SK-MEL-5 (cell line): ENCODE measurements at places on chromosomes 16 and 17.

DNA sequence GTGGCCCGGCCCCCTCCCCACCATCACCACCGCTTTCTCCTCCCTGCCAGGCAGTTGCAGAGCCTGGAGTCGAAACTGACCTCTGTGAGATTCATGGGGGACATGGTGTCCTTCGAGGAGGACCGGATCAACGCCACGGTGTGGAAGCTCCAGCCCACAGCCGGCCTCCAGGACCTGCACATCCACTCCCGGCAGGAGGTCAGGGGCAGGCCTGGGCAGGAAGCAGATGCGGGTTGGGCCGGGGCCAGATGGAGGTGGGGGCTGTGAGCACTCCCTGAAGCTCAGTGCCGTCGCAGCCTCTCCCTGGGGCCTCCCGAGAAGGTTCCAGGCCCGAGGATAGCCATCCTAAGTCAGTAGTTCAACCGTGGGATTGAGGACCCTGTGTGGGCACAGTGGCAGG, 14.2 kb upstream of the ADGRG3 start:
- no peak for DNase-seq

DNA sequence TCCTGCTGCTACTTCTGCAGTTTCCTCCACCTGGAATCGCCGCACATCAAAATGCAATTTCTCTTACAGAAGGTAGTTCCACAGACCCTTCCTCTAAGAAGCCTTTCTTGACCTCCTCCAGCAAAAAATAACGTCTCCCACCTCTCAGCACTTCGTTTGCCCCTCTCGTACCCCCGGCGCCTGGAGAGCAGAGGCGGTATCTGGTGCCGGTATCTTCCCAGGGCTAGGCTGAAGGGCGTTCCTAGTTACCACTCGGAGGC, 482 bp downstream of the DCTPP1 start:
- no peak for DNase-seq

DNA sequence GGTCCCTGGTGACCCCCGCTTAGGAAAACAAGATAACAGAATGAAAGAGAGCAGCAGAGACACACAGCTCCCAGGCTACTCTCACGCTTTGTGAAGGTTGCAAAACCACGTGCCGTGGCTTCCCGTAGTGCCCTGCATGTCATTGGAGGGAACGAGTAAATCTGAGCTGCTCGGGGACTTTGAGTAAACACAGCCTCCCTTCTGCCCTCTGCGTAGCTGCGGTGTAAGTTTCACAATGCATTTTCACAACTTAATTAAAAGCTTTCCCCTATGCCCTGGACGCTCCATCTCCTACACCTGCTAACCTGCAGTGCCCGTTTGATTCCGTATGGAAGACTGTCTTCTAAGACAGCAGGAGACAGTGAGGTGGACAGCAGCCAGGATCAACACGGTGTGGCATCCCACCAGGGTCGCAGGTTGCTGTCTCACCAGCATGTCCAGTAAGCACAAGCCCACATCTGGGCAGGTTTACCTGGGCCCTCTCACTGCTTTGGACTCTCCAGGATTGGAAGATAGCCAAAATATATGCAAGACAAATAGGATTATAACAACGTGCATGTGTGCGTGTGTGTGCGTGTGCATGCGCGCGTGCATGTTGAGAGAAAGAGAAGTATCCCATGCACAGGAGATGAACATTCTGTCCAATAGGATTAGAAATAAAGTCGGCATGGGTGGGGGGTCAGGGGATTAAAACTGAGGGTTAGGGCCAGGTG, 116.4 kb upstream of the RCVRN start:
- DNase-seq, result no peak

DNA sequence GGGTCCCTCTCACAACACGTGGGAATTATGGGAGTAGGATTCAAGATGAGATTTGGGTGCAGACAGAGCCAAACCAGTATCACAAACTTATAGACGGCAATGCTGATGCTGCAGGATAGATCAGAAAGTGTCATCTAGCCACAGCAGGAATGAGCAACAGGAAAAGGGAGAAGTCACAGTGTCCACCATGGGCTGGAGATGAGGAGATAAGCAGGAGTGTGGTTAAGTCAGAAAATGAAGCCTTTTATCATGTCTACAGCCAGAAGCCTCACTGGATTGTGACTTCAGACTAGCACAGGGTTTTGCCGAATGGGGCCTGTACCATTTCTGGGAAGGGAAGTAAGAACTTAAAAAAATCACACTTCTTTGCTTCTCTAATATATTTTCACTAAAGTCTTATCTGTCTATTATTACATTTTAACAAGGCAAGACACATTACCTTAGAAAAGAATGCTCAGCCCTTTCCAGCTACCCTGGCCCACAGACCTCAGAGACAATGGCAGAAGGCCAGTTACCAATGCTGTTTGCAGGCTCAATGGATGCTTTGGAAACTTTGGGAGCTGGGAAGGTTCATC, 490.2 kb upstream of the SALL1 start:
- DNase-seq, result no peak

DNA sequence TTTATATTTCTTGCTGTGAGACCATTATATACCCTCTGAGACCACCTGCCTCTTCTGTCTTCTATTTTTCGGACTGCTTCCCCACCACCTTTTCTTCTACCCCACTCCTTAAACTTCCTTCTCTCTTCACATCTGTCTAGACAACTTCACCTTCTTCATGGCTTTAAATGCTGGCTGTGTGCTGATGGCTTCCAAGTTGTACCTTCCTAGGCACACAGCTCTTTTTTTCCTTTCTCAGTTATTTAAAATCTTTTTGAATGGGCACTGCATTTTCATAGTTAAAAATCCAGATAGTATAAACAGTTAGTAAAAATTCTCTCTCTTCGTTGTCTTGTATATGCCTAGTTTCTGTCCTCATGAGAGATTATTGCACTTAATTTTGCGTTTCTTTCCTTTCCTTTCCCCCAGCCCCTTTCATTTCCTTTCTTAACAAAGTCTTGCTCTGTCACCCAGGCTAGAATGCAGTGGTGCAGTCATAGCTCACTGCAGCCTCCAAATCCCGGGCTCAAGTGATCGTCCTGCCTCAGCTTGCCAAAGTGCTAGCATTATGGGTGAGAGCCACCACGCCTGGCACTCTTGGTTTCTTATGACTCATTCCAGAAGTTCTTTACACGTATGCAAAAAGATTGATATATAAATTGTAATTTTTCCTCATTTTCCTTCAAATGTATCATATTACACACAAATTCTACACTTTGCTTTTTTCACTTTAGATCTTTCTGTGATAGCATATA, 114.3 kb downstream of the NPIPB5 start:
- DNase-seq, result no peak

DNA sequence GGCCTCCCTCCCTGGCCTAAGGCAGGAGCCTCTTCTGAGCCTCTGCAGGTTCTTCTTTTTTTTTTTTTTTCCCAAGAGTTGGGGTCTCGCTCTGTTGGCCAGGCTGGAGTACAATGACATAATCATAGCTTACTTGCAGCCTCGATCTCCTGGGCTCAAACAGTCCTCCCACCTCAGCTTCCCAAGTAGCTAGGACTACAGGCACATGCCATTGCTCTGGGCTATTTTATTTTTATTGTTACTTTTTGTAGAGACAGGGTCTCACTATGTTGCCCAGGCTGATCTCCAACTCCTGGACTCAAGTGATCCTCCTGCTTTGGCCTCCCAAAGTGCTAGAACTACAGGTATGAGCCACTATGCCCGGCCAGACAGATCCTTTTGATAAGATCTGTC, 32.6 kb downstream of the SBK1 start:
- DNase-seq, result no peak

DNA sequence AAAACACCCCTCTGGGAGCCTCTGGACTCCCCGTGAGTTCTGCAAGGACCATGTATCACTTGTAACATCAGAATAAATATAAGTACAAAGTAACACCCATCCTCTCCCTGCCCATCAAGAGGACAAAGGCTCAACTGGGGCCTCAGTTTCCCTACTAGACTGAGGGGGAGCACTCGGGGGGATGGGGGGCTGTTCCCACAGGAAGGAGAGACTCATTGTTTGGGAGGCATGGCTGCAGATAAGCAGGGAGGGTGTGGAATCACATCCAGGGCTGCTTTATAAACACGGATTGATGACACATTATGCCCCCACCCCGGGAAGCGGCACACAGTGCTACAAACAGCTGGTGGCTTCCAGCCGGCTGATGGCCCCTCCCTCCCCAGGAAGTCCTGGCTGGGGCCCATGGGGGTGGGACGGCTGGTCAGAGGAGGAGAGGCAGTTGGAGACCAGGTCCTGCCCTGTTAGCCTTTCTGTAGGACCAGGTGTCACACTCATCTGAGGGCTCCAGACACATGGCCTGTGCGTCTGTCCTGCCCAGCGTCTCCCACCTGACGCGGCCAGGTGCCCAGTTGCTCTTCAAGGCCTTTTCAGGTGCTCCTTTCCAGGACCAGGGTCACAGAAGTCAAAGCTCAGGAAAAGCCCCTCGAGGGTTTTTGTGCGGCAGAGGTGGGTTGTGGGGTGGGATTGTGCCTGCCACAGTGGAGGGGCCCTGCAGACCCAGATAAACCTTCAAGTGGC, 1.3 kb upstream of the MPG start:
- no peak for DNase-seq
